ENCODE measurements at places on chromosomes 16 and 17. TPM values are rescaled to one million over a fixed set of nuclear protein-coding genes. Genes with fewer than 3 reads are reported as not detected.

- no peak overlapping the region for H3K4me3 ChIP-seq
- no peaks in the 10 kb centered on the region for H3K36me3 ChIP-seq
- no peak overlapping the region for H3K27ac ChIP-seq
- peaks cover 8% of the 10 kb centered on the region for H3K27me3 ChIP-seq
- no peak for DNase-seq
Observed at GRCh38 chr17:34156741-34157589, 98.1 kb upstream of the CCL2 start.

DNA sequence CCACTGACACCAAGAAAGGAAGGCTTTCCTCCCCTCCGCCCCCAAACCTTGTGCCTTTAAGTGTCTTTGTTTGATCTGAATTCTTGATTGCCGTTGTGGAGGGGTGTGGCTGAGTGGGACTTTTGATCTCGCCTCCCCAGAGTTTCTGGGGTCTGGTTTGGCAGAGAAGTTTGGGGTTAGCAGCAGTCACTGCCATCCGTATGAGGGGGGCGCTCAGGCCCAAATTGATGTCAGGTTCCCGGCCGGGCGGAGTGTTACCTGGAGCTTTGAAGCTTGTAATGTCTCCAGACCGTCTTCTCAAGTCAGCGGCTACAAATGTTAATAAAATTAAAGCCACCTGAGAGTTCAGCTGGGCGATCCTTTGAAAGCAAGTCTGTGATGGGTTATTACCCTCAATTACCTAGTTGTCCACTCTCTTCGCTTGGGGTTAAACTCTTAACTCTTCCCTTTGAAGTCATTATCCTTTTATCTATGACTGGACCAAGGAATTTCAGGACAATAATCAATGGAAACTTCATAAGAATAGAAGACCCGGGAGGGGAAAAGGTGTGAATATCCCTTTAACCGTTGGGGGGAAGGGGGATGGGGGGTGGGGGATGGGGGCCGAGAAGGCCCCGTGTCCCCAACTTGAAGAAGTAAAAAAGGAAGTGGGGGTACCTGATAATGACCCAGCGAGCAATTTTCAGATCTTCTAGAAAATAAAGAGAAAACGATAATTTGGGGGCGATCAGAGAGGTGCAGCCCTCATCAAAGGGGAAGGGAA is 31.8 kb upstream of the AXIN2 start:
- H3K27me3 ChIP-seq, result no peaks in the 10 kb centered on the region
- H3K36me3 ChIP-seq, result no peaks in the 10 kb centered on the region
- peaks cover 21% of the 10 kb centered on the region for H3K4me1 ChIP-seq
- H3K27ac ChIP-seq, result no peak overlapping the region
- no peak overlapping the region for H3K4me3 ChIP-seq

DNA sequence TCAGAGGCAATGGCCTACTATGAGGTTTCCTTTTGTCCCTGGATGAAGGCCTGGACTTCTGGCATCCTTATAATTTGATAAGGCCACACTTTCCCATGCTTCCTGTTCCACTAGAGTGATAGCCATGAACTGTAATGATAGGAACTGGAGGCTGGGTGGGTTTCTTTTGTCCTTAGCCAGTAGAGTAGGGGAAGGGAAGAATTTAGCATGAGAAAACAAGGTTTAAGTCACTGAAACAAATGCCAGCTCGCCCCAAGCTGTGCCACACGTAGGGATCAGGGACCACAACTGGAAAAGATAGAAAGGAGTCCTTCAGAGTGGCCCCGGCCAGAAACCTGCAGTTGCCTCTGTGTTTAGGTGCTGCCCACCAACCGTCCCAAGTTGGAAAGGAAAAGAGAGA is 80.9 kb upstream of the C17orf78 start:
- H3K4me1 ChIP-seq, result no peaks in the 10 kb centered on the region
- H3K36me3 ChIP-seq, result peaks cover 2% of the 10 kb centered on the region
- no peak overlapping the region for H3K27ac ChIP-seq
- H3K4me3 ChIP-seq, result no peak overlapping the region
- DNase-seq, result no peak

DNA sequence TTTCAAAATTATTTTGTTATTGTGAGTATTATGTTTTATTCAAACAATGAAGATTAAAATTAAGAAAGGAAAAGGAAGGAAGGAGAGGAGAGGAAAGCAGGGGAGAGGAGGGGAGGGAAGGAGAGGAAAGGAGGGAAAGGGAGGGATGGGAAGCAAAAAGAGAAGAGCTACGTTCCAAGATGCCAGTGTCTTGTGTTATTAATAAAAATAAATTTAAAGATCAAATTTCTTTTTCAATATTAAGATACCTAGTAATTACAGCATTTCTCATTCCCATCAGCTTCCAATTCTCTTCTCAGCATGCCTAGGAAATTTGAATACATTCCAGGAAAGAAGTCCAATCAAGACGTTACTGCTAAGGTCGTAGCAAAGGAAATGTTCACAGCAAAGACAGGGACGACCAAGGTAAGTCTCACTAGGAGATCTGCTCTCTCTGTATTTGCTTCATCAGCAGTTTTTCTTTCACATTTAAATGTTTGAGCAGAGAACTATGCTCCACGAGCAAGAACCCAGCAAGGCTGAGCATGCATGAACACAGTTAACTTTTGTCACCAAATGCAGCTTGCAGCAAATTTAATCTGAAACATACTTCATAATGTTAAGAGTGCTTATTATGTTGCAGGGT is 63.3 kb upstream of the HLF start:
- no peaks in the 10 kb centered on the region for H3K27me3 ChIP-seq
- H3K36me3 ChIP-seq, result no peaks in the 10 kb centered on the region
- H3K4me3 ChIP-seq, result no peak overlapping the region
- no peak overlapping the region for H3K27ac ChIP-seq
- DNase-seq, result no peak
- H3K4me1 ChIP-seq, result no peaks in the 10 kb centered on the region

- no peak overlapping the region for H3K4me3 ChIP-seq
- no peaks in the 10 kb centered on the region for H3K36me3 ChIP-seq
- no peak for DNase-seq
- H3K27ac ChIP-seq, result no peak overlapping the region
- no peaks in the 10 kb centered on the region for H3K27me3 ChIP-seq
Observed at GRCh38 chr16:58999762-59000161, 265.6 kb upstream of the GOT2 start.

DNA sequence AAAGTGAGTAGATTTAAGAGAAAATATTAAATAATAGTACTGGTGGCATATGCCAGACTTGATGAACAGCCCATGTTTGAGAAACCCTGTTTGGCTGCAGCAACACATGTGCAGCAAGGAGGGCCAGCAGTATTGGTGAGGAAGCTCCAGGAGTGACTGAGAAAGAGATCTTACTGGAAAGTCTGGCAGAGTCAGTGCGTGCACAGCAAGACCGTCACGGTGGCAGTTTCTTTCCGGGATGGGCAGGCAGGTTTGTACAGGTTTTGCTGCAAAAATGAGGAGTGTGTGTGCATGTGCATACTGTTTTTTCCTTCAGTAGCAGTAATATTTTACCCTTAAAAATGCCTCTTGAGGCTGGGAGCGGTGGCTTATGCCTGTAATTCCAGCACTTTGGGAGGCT is 41.4 kb downstream of the KSR1 start:
- H3K27me3 ChIP-seq, result no peaks in the 10 kb centered on the region
- no peaks in the 10 kb centered on the region for H3K36me3 ChIP-seq
- H3K4me1 ChIP-seq, result no peaks in the 10 kb centered on the region
- DNase-seq, result no peak
- no peak overlapping the region for H3K27ac ChIP-seq
- no peak overlapping the region for H3K4me3 ChIP-seq

- peaks cover 28% of the 10 kb centered on the region for H3K4me1 ChIP-seq
- peak overlapping the region; percentile 61 for H3K4me3 ChIP-seq
- peaks cover 56% of the 10 kb centered on the region for H3K27me3 ChIP-seq
- H3K27ac ChIP-seq, result no peak overlapping the region
Observed at GRCh38 chr17:43907998-43908721, 824 bp upstream of the MPP2 start.

DNA sequence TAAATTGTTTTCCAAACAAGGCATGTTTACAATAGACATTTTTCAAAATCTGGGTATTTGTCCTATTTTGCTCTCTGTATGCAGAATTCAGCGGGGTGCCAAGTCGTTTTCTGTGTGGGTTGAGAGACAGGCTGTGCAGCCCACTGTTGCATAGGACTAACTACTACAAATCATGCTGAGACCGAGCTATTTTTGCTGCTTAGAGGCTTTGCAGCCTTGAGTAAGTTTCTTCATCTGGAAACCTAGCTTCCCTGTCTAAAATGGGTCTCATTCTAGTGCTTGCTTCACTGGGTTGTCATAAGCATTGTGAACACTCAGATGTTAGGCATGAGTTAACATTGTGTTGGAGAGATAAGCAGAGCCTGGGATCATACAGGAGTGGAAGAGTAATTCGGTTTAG is 1.3 kb downstream of the PRPSAP2 start:
- H3K4me1 ChIP-seq, result peaks cover 30% of the 10 kb centered on the region
- DNase-seq, result no peak
- no peaks in the 10 kb centered on the region for H3K27me3 ChIP-seq
- H3K27ac ChIP-seq, result peak overlapping the region; percentile 20
- H3K4me3 ChIP-seq, result no peak overlapping the region

DNA sequence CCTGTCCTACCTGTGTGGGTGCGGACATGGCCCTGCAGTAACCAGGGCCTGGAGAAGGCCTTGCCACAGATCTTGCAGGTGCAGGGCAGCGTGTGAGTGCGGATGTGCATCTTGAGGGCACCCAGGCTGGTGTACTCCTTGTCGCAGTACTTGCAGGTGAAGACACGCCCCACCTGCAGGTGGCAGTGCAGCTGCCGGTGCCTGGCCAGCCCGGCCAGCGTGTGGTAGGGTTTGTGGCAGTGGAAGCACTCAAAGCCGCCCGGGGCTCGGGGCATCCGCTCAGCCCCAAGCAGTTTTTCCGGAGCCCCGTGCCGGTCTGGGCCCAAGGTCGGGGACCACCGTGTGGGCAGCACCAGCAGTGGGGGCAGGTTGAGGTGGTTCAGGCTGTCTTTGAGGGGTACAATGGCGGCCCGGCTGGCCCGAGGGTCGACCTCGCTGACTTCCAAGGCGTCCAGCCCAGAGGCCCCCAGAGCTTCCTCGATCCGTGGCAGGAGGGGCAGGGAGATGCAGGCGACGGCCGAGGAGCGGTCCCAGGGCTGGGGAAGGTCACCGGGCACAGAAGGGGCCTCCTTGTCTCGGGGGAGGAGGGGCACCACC is 5.1 kb downstream of the SNAI3 start:
- no peaks in the 10 kb centered on the region for H3K27me3 ChIP-seq
- H3K4me1 ChIP-seq, result peaks cover 64% of the 10 kb centered on the region
- DNase-seq, result no peak
- H3K36me3 ChIP-seq, result peaks cover 23% of the 10 kb centered on the region
- peak overlapping the region; percentile 26 for H3K4me3 ChIP-seq
- H3K27ac ChIP-seq, result peak overlapping the region; percentile 70

- no peak overlapping the region for H3K27ac ChIP-seq
- H3K4me1 ChIP-seq, result peaks cover 4% of the 10 kb centered on the region
- no peaks in the 10 kb centered on the region for H3K36me3 ChIP-seq
- H3K27me3 ChIP-seq, result no peaks in the 10 kb centered on the region
- H3K4me3 ChIP-seq, result no peak overlapping the region
Observed at GRCh38 chr17:61157246-61157886, 242.3 kb upstream of the TBX2 start.

GRCh38 chr17:39899215-39899614 is 19.2 kb downstream of the GSDMB start:
- H3K27ac ChIP-seq, result no peak overlapping the region
- no peak overlapping the region for H3K4me3 ChIP-seq
- no peaks in the 10 kb centered on the region for H3K27me3 ChIP-seq
- DNase-seq, result no peak
- H3K36me3 ChIP-seq, result no peaks in the 10 kb centered on the region

DNA sequence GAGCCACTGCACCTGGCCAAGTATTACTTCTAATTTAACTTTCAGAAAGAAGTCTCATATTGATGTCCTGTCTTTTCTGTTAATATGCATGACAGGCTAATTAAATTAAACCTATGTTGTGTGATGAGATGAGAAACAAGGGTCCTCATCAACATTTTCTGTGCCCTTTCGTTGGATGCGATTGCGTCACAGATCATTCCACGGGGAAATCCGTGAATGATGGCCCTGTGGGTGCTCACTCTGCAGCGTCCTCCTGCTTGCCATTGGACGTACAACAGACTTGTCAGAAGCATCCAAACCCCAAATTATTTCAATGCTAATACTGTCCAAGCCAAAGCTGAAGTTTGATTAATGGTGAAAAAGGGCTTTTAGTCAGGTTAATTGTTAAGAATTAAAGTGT is 197.0 kb downstream of the MRTFB start:
- no peak for DNase-seq
- H3K4me3 ChIP-seq, result no peak overlapping the region
- H3K27ac ChIP-seq, result no peak overlapping the region

- DNase-seq, result no peak
- no peaks in the 10 kb centered on the region for H3K4me1 ChIP-seq
- H3K4me3 ChIP-seq, result no peak overlapping the region
- no peak overlapping the region for H3K27ac ChIP-seq
- no peaks in the 10 kb centered on the region for H3K27me3 ChIP-seq
Observed at GRCh38 chr16:85881436-85881835, 17.5 kb upstream of the IRF8 start.

The CRISPLD2 gene
- total RNA-seq, result 2.2 TPM

The SAMD14 gene
- 0.70 TPM for total RNA-seq

The TPPP3 gene
- not detected for total RNA-seq

Measured in T-cell (primary cell).